ENCODE measurements at places on chromosomes 3 and 15.

DNA sequence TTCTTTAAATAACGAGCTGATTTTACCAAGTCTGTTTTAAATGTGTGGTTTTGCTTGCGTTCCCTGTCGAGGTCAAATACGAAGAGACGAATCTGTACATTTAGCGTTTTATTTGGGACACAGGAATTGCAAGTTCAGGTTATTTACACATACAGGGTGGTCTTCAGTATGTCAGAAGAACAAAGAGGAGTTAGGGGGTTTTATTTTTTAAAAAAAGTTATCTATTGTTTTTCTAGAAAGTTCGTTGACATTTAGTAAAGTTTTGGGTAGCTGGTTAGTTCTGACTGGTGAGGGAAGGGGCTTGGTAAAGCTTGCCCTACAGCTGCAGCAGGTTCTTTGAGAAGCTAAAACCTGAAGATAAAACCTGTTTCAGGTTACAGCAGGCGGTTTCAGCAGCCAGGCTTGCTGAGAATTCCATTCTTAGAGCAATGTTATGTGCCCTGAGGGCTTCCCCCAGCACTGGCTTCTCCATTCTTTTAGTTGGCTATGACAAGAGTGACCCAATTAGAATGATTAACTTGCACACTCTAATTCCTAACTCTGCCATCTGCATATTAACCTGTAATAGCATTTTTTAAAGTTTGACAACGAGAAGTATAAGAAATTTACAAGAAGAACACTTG is 815 bp upstream of the ZNF280D start:
- no peak for DNase-seq

DNA sequence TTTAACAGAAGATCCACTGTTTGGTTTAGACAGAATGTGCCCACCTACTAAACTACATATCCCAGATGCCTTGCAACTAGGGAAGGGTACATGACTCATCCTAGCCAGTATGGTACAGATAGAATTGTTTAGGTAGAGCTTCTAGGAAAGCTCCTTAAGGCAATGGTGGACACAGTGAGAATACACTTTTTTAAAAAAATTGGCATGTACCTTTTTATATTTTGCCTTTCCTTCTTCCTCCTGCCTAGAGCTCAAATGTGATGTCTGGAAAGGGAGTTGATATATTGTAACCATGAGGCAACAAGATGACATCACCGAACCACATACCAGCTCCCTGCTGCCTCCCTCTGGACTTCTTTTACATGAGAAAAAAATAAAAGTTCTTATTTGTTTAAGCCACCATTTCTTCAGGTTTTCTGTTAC is 14.4 kb upstream of the C3orf80 start:
- DNase-seq = no peak

GRCh38 chr15:85993116-85993515 is 86.6 kb upstream of the AGBL1 start:
- no peak for DNase-seq

DNA sequence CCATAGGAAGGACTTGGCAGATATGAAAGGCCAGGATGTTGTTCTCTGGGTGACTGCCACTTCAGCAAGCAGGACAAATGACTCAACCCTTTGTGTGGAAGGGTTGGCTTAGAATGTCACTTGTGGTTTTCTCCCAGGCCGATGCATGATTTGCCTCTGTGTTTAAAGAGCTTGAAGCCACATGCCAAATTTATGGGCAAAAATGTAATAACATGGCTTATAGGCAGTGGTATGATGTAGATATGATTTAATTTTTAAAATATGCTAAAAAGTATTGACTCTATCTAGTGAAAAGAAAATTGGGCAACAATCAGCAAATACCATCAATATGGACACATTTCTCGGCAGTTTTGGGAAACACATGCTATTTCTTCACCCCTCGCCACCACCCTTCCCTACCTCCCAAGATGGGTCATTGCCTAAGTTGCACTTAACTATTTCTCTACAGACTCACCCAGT is 114.6 kb downstream of the CYP19A1 start:
- no peak for DNase-seq

DNA sequence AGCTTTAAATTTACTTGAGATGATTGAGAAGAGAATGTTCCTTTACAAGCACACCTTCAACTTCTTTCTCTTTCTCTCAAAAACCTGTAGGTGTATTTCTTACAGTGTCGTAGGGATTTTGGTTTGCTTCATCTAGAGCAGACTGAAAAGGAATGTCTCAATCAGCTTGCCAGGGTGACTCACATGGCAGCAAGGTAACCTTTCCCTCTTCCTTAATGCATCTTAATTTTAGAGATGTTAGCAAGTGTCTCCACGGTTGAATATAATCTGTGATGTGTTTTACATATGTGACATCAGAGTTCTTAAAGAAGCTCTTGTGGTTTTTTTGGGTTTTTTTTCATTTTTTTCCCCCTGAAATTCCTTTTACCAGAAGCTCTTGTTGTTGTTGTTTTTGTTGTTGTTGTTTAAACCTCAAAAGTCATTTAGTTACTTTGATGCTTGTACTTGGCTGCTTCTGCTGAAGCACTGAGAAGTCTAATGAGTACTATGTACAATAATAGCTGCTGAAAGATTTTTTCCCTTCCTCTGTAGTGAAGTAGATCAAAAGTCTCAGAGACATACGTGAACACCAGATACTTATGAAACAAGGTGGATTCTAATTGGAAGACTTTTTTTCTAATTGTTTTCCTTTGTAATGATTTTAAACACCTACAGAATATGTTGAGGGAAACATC is 83.1 kb downstream of the RETNLB start:
- no peak for DNase-seq

DNA sequence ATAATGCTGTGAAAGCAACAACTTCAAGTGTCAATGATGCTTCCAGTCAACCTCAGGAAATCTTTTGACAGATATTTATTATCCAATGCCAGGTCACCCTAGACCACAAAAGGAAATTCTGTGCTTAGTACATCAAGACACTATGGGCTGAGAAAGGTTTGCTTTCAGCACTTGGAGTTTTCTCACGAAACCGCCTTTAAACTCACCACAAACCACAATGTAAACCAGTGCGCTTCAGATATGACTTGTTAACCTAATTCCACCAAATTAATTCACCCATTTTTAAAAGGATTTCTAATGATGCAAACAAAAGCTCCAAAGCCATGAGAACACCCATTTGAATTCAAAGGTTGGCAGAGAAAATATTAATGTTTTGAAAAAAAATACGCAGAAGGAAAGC is 292.9 kb upstream of the NR2F2 start:
- no peak for DNase-seq

DNA sequence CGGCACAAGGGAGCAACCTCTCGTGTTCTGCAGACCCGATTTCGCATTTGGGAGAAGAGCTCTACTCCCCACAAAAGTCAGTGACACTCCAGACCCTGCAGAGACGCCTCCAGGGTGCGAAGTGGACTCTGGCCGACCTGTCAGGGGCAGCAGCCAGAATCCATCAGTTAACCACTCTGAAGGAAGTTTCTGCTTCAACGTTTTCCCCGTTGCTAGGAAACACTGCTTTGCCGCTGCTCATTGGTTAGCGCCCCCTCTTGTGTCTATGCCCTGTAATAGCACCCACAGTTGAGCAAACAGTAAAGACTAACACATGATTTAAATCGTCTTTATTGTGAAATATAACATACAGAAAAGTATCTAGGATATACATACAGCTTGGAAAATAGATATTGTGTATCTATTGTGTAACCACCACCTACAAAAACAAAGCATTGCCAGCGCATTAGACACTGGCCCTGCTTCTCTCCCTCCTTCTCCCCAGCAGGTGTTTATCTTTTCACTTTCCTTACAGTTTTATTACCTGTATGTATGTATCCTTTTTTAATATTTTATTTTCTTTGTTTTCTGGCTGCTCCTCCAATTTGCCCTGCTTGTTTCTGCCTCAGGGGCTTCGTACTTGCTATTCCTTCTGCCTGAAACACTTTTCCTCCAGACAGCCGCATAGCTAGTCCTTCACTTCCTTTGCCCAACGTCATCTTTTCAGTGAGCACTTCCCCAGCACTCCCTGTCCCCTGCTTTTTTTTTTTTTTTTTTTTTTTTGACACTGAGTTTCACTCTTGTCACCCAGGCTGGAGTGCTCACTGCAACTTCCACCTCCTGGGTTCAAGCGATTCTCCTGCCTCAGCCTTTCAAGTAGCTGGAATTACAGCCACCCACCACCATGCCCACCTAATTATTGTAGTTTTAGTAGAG is 38.8 kb downstream of the TMEM40 start:
- DNase-seq = no peak

GRCh38 chr15:99976000-99976399 is 242.8 kb upstream of the LYSMD4 start:
- DNase-seq = no peak

- no peak for DNase-seq
Measured at GRCh38 chr3:151579571-151580270, 118.9 kb upstream of the IGSF10 start.

DNA sequence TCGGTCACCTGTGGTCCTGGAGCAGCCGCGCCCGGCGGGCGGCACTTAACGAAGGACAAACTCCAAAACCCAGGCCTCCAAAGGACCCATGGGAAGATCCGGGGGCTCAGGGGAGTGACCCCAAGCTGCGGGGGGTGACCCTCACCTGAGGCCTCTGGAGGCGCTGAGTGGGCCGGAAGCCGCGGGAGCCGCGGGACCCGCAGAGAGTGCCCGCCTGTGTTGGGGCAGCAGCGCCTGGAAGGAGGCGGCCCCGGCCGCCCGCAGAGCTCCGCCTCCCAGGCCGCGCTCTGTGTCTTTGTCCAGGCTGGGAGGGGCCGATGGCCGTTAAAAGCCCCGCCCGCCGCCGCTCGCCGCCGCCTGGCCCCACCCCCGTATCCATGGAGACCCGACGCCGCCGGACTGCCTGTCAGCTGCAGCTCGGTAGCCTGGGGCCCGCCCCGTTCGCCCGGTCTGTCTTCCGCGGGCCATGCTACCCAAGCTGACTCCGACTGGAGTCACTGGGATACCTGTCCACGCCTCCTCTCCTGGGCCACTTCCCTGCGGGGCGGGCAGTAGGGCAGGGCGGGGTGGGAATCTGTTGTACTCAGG is 15.3 kb upstream of the FANCD2 start:
- DNase-seq = peak; percentile 39

GRCh38 chr3:13222131-13222530 is 148.9 kb upstream of the IQSEC1 start:
- no peak for DNase-seq

GRCh38 chr15:94036156-94036555 is 195.2 kb upstream of the MCTP2 start:
- DNase-seq = no peak

DNA sequence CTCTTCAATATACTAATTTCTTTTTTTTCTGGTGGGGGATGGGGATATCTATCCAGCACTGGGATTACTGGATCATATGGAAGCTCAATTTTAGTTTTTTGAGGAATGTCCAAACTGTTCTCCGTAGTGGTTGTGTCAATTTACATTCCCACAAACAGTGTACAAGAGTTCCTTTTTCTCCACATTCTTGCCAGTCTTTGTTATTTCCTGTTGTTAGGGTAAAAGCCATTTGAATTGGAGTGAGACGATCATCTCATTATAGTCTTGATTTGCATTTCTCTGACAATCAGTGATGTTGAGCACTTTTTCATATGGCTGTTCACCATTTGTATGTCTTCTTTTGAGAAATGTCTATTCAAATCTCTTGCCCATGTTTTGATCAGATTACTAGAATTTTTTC is 12.8 kb upstream of the WDR49 start:
- DNase-seq = no peak

- no peak for DNase-seq
Measured at GRCh38 chr15:42954291-42954690, 33.7 kb upstream of the TTBK2 start.

DNA sequence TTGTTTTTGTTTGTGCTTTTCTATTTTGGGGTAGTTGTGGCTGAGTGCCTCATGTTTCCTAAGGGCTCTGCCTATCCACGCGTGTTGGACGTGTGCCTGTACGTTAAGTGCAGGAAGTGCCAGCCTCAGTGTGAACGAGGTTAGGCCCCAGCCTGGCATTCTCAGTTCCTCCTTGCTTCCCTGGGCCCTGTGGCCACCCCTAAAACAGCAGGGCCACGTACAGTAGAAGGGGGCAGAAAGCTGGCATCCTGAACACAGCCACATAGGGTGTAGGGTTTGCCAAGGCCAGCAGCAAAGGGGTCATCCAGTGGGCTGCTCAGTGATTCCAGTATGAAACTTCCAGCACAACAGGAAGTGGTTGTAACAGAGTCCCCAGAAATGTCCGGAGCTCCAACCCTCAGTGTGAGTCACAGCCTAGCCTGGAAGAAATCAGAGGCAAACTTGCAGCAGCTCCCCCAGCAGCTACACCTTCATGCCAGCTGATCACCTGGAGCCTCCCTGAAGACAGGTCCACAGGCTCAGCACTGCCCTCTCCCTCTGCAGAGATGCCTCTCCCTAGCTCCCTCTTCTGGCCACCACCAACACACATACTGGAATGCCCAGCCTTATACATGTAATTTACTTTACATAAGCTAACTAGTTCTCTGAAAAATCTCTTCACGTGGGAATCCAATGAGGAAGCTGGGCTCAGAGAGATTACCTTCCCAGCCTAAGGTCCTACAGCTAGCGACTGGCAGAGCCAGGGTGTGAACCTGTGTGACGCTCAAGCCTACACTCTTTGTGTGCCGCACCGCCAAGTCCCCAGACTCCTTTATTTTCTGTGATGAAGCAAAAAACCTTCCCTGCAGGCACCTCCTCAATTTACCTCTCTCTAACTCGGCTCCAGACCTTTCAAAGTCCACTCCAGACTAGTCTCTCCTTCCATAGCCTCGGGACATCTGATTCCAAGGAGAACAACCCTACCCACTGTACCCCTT is 26.6 kb downstream of the ILDR1 start:
- DNase-seq = no peak

GRCh38 chr15:42090370-42090769 is 4.0 kb downstream of the PLA2G4D start:
- no peak for DNase-seq

- no peak for DNase-seq
Measured at GRCh38 chr15:32718227-32718820, 520 bp downstream of the GREM1 start.

- no peak for DNase-seq
Measured at GRCh38 chr3:197499427-197499826, 56.3 kb downstream of the BDH1 start.

- no peak for DNase-seq
Measured at GRCh38 chr3:193869221-193870201, 266.4 kb upstream of the HES1 start.

DNA sequence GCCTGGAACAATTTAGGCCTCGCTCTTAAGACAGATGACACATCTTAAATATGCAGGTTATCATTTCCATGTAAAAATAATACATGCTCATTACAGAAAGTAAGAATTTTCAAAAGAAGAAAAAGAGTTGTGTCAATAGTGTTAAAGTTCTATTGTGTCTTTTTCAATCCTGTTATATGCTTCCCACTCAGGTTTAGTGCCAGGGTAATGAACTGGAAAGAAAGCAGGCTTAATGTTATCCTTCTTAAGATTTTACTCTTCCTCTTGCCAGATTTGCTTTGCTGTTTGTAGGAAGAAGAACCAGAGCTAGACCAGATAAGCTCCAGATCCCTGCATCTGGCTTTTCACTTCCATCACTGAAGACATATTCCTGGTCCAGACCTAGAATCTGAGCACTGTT is 128.6 kb downstream of the TPRG1 start:
- no peak for DNase-seq

- DNase-seq = no peak
Measured at GRCh38 chr3:32501783-32502117, 902 bp downstream of the CMTM6 start.

GRCh38 chr3:112365035-112365434 is 32.1 kb downstream of the CD200 start:
- no peak for DNase-seq

Data from cortex of kidney (tissue), 1 donor.